Stimulated activated naive CD8-positive, alpha-beta T cell treated with anti-CD3 and anti-CD28 coated beads, Interleukin-15, amount 100 ng/mL, for 72 hours (primary cell): ENCODE measurements at places on chromosomes 7 and 10.
A peak's percentile ranks its signal among the peaks of the same experiment; 100 is the strongest.

DNA sequence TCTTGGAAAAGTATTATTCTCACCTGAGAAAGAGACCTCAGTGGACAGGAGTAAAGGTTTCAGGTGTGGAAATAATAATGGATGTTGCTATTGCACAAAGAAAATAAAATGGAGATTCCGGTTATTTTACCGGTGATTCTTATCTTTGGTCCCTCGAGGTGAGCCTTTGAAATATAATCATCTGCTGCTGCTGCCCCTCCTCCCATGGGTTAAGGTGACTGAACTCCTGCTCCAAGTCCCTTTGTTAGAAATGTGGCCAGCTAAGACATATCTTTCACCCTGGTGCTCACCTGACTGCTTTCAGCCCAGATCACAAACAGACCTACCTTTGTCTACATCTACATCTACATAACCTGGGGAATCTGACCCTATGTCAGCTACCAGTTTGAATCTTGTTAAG lies 5.7 kb downstream of the CUBN start:
- DNase-seq = no peak

- DNase-seq = no peak
Measured at GRCh38 chr10:129914960-129915359, 49.1 kb downstream of the EBF3 start.

GRCh38 chr7:29132980-29133379 lies 13.4 kb downstream of the CPVL start:
- DNase-seq = no peak

GRCh38 chr10:112383325-112383724 lies 9.4 kb downstream of the ACSL5 start:
- no peak for DNase-seq

GRCh38 chr7:116258734-116259133 lies 48.4 kb downstream of the TES start:
- peak; percentile 15 for DNase-seq

DNA sequence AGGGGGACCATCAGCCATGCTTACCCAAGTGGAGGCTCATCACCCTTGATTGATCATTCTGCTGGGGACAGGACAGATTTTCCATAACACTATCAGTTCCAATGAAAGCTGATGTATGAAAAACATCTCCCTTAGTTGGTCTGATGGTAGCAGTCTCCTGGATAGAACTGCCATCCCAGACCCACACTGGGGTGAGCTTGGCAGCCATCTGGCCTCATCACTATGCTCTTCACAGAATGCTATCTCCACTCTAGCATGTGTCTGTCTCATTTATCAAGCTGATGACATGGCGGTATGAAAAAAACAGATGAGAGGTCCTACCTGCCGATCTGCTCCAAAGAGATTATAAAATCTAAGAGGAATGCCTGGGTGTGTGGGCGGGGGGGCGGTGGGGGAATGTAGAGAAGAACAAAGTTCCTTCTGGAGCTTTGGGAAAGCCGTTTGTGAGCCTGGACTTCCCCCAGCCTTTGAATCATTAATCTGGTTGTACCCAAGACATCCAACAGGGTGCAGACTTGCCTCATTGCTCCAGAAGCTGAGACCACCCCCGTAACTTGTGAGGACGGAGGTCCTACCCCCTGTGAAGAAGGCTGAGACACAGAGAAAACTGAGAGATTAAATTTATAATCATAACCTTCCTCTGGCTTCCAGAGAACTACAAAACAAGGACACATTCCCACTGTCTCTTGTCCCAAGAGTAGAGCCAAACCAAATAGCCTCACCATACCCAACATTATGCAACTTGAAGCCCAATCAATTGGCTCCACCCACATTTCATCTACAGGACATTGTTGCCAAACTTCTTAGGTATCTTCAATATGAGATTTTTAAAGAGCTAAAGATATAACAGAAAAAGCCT lies 340.8 kb downstream of the KCNMA1 start:
- DNase-seq = no peak

- DNase-seq = no peak
Measured at GRCh38 chr10:80477-81105, 31.5 kb upstream of the TUBB8 start.

GRCh38 chr7:80147543-80148391 lies 13.1 kb downstream of the GNAI1 start:
- DNase-seq = no peak

- no peak for DNase-seq
Measured at GRCh38 chr7:31549611-31550010, 35.7 kb downstream of the ITPRID1 start.

GRCh38 chr7:55016061-55016745 lies 2.6 kb upstream of the EGFR start:
- DNase-seq = no peak

DNA sequence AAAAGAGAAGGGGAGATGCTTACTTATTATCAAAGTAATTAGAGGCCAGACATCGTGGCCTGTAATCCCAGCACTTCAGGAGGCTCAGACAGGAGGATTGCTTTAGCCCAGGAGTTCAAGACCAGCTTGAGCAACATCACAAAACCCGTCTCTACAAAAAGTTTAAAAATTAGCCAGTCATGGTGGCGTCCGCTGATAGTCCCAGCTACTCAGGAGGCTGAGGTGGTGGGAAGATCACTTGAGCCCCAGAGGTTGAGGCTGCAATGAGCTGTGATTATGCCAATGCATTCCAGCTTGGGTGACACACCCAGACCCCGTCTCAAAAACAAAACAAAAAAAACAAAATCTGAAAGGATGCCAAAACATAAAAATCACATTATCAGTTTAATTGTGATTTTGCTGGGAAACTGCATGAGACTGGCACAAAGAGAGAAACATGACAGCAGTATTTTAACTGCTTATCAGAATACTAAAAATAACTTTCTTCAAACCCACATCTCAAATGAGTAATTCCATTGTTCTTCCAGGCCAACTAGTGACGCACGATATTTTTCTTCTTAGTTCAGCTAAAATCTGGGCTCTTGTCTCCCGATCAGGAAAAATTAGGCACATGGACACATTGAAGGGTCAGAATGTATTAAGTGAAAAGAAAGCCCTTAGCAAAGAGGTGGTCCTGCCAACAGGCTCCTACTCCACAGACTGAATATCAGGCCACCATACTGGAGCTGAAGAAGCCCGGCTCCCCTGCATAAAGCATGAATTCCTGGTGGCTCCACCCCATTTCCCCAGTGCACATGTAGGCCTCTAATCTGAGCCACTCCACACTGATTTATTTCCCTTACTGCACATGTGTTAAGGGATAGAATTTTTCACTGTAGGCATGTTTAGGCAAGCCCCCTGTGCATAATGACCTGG lies 9.6 kb upstream of the CCM2 start:
- no peak for DNase-seq

DNA sequence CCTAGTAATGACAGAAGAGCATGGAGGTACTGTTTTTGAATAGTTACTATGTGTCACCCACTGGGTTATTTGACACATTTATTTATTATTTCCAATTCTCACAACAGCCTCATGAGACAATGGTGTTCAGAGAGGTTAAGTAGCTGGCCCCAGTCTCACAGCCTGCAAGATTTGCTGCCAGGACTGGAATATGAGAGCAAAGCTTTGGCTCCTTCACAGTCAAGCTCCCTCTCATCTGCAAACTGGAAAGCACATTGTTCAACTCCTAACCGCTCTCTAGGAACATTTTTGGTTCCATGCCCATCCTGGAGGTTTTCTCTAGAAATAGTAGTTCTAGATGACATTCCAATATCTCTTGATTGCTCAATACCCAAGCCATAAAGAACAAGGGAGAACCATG lies 75.5 kb upstream of the CXCL12 start:
- no peak for DNase-seq

GRCh38 chr7:20865684-20866083 lies 79.0 kb upstream of the SP8 start:
- no peak for DNase-seq

- DNase-seq = no peak
Measured at GRCh38 chr10:26407406-26407969, 30.7 kb upstream of the APBB1IP start.

GRCh38 chr10:115918812-115919211 lies 354.2 kb downstream of the GFRA1 start:
- DNase-seq = no peak

GRCh38 chr10:86287110-86287793 lies 79.3 kb downstream of the GRID1 start:
- no peak for DNase-seq

- DNase-seq = no peak
Measured at GRCh38 chr7:50666124-50666496, 100.9 kb upstream of the DDC start.

DNA sequence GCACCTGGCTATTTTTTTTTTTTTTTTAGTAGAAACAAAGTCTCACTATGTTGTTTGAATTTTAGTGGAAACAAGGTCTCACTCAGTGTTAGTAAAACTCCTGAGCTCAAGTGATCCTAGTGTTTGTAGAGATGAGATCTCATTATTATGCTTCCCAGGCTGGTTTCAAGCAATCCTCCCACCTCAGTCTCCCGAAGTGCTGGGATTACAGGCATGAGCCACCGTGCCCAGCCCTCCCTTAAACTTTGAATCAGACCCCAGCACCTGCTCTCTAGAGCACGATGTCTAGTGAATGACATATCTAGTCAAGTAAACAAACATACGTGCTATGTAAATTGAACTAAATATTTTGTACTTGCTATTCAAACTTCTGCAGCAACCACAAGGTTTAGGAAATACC lies 105.6 kb upstream of the MYO3A start:
- no peak for DNase-seq

- DNase-seq = no peak
Measured at GRCh38 chr7:3520206-3520605, 219.2 kb downstream of the SDK1 start.

DNA sequence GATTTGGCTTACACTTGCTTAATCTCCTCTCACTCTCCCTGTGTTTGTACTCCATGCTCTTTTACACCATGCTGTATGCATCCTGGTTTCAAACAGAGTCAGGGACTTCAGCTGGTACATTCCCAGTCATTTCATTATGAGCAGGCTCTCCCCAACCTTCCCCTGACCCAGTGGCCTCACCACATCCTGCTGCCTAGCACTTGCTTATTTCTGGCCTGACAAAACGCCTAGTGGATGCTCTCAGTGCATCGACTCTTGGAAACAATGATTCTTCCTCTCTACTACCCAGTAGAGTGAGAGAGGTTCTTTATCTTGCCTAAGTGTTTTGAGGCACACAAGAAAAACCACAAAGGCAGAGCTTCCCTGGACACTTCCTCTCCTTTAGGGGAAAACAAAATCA lies 63.4 kb downstream of the CAV1 start:
- DNase-seq = peak; percentile 71

DNA sequence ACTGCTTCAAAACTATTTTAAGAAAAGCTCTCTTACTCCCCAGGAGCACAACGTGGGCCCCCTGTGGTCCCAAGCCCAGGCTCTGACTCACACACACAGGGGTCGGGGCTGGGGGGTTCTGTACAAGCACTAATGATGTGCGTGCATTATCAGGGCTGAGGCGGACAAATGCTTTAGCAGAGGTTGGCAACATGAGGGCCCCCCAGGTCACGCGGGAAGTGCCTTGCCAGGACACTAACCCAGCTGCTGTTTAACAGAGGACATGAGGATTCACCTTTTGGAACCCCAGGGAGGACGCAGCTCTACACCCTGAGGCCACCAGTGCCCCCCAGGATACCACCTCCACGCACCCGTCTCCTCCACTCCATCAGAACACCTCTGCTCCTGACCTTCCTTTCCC lies 342.8 kb downstream of the DNAJB6 start:
- no peak for DNase-seq

- no peak for DNase-seq
Measured at GRCh38 chr7:47518827-47519226, 63.1 kb downstream of the TNS3 start.

DNA sequence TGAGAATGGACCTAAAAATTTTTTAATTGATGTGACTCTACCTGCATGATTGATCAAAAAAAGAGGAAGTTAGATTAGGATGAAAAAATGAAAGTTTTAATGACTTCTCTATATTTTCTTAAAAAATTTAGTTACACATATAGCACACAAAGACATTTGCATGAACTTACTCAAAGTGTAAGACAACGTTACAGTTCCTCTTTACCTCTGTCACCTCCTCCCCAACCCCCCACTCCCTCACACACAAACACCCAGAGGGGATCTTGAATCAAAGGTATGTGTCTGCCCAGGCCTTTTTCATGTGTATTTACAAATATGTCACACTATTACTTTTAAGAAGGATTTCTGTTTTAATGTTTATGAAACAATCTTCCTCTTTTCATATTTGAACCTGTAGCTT lies 20.6 kb upstream of the CDCA7L start:
- no peak for DNase-seq

DNA sequence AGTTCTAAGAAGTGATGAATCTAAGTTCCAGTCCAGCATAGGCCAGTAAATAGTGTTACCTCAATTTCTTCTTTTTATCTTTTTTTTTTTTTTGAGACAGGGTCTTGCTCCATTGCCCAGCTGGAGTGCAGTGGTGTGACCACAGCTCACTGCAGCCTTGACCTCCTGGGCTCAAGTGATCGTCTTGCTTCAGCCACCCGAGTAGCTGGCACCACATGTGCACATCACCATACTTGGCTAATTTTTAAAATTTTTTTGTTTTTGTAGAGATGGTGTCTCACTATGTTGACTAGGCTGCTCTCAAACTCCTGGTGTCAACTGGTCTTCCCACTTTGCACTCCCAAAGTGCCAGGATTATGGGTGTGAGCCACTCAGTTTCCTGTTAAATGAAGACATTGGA lies 126.6 kb upstream of the LYZL2 start:
- DNase-seq = no peak

GRCh38 chr10:11074536-11075267 lies 57.0 kb downstream of the CELF2 start:
- DNase-seq = no peak

- DNase-seq = no peak
Measured at GRCh38 chr10:109650228-109650627, 273.1 kb downstream of the XPNPEP1 start.

GRCh38 chr7:136142583-136142982 lies 165.4 kb upstream of the MTPN start:
- DNase-seq = no peak

GRCh38 chr7:29372351-29373090 lies 177.9 kb downstream of the CHN2 start:
- DNase-seq = no peak

DNA sequence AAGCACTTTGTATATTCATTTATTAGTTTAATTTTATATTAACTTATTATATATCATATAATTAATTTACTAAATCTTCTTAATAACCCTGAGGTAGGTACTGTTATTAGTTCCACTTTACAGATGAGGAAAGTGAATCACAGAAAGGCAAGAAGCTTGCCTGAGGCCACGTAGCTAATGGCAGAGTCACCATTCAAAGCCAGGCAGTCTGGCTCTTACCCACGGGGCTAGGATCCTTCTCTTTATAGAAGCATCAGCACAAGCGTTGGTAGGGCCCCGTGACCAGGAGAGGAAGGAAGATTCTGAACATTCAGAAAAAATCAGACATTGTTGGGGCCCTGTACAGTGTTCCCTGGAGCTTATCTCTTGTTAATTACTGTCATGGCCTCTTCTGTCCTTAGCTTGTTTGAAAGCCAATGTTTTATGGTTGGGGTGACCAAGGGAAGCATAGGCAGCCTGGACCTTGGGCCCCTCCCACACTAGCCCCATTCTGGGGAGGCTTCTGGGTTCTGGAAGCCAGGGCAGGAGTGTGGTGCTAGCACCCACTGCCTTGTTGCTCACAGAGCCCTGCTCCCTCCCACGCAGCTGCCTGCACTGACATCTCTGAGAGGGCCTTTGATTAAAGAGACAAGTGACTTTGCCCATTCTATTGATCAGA lies 31.1 kb upstream of the SLF2 start:
- DNase-seq = no peak
